Central memory CD8-positive, alpha-beta T cell (primary cell): ENCODE measurements at places on chromosomes 5 and 9.

DNA sequence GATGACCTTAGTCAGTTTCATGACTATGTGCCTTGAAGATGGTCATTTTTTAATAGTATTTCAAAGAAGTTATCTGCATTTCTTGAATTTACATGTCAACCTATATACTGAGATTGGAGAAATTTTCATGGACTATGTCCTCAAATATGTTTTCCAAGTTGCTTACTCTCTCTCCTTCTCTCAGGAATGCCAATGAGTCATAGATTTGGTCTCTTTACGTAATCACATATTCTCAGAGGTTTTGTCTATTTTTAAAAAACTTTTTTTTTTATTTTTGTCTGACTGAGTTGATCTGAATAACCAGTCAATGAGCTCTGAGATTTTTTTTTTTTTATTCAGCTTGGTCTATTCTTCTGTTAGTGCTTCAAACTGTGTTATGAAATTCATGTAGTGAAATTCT lies 374.7 kb upstream of the GRIN3A start:
- DNase-seq = no peak

GRCh38 chr5:138455232-138455930 lies 9.9 kb upstream of the EGR1 start:
- no peak for DNase-seq

- DNase-seq = no peak
Observed at GRCh38 chr5:32777733-32778132, 66.6 kb downstream of the NPR3 start.

- DNase-seq = no peak
Observed at GRCh38 chr5:141135030-141135717, at the start of gene PCDHB5. Gene PCDHB5, plus strand, starts transcription at chr5:141135206. Its CDS starts 229 bp downstream, at chr5:141135435.

GRCh38 chr5:57653636-57654290 lies 171.2 kb upstream of the ACTBL2 start:
- no peak for DNase-seq

DNA sequence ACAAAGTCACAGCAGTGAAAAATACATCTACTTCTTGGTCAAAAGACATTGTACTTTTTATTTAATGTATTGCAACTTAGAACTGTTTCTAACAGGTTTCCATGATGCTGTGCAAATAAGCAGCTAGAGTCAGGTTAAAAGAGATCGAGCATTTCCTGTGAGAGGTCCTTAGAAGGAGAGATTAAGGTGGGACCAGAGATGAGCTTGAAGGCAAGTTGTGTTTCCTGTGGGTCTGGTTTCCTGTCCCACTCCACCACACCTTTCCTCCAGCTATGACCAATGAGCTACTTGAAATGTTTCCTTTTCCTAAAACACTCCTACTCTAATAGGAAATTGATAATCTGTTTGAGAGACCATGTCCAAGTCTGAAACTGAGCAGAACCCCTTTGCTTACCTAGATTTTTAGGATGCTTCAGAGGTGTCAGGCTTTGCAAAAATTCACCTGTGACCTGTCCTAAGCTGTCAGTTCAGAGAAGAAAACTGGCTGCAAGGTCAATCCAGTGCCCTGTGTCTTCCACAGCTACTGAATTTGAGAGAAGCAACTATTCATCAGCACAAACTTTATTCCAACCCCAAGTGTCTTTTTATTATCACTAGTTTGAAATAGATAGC lies 13.1 kb upstream of the RLN1 start:
- no peak for DNase-seq

DNA sequence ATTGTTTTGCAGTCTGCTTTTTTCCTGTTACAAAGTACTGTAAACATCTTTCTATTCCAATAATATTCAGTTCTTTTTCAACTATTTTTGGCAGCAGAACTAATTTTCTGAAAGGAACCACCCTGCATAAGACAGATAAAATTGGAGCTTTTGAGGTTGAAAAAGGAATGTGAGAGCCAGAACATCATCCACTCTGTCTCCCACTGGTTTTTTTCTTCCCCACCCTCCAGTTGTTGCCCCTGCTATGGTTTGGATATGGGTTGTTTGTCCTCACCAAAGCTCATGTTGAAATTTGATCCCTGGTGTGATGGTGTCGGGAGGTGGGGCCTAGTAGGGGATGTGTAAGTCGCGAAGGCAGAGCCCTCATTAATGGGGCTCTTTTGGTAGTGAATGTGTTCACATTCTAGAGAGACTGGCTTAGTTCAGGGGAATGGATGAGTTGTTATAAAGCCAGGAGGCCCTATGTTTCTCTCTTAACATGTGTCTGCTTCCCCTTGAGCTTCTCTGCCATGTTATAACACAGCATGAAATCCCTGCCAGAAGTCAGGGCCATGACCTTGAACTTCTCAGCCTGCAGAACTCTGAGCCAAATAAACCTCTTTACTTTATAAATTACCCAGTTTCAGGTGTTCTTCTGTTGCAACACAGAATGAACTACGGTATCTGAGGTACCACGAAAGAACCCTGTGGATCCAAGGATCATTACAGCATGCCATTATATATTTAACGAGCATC lies 34.8 kb upstream of the MAST4 start:
- DNase-seq = no peak
